AG09309 (cell line): ENCODE measurements at places on chromosomes 16 and 17.

DNA sequence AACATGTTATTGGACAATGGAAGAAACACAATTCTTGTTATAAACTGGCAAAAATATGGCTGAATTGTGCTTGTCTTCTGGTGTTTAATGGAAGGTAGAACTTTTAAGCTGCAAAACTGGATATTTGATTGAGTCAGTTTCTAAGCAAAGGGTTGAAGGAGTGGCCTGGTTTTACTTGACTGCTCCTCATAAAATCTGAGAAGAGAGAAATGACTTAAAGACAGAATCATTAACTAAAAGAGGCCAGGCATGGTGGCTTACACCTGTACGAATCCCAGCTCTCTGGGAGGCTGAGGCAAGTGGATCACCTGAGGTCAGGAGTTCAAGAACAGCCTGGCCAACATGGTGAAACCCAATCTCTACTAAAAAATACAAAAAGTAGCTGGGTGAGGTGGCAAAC, 770.7 kb downstream of the CDH11 start:
- DNase-seq: no peak

DNA sequence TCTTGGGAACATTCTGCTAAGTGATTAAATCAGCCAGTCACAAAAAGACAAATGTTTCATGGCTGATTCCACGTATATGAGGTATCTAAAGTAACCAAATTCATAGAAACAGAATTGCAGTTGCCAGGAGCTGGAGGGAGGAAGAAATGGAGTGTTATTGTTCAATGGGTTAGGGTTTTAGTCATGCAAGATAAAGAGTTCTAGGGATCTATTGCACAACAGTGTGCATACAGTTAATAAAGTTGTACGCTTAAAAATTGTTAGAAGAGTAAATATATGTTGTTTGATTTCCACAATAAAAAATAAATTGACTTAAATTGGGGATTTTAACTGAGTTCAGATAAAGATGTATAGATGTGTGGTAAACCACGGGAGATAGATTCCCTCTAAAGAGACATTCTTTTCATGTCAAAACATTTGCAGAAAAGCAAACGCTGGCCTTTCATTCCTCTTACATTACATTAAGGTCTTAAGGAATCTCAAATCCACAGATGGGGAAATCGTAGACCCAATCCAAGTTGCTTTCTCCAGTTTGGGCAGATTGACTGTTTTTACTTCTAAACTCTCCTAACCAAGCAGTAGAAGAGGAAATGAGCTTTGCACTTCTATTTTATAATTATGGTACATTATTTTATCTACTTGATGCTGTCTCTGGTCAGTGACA, 4.6 kb downstream of the PRDM7 start:
- no peak for DNase-seq

DNA sequence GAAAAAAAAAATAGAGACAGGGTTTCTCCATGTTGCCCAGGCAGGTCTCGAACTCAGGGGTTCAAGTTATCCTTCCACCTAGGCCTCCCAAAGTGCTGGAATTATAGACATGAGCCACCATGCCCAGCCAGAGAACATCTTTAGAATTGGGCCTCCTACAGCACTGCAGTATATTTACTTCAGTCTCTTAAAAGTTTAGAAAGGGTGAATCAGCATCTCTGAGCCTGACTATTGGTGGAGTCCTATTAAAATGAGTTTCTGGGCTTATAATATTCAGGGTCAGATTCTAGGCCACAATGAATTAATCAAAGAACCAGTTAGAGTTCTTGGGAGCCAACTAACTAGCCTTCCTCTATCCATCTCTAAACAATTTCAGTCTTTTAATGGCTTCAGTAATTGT, 22.8 kb downstream of the TADA2A start:
- no peak for DNase-seq

- DNase-seq: no peak
Observed at GRCh38 chr16:72068930-72069329, 5.9 kb downstream of the HPR start.

- no peak for DNase-seq
Observed at GRCh38 chr17:62860962-62861873, 53.1 kb upstream of the MARCHF10 start.

- no peak for DNase-seq
Observed at GRCh38 chr17:28839221-28839620, 3.4 kb downstream of the FAM222B start.

- no peak for DNase-seq
Observed at GRCh38 chr17:43740541-43740940, 18.1 kb downstream of the SOST start.

- peak; percentile 99 for DNase-seq
Observed at GRCh38 chr17:40956401-40957254, 10.1 kb downstream of the KRT39 start.

GRCh38 chr16:84095466-84095865, 21.3 kb downstream of the MBTPS1 start:
- no peak for DNase-seq

DNA sequence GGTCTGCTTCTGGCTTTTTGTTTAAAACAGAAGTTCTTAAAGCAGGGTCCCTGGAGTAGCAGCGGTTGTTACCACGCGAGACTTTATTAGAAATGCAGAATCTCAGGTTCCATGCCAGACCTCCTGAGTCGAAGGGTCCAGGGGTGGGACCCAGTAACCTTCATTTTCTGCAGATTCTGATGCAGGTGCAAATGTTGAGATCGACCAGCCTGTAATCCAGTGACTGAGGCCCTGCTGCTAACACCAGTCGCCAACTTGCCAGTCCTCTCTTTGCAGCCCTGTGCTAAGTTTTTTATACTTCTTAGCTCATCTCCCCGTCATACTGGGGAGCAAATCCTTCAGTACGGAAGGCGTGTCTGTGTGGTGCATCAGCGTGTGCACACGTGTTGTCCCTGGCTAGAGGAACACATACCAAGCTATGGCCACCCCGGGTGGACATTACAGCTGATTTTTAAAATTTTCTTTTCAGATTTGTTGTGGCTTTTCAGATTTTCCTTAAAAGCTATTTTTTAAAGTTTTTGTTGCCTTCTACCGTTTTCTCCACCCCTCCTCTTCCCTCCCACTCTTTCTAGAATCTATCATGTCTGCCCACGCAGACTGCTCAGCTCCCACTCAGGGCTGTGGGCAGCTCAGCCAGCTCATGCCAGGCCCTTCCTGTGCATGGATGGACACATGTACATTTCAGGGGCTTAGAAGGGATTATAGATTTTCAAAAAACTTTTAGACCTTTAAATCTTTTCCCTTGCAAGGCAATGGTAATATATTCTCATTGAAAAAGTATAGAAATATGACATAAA, 57.7 kb downstream of the MEAK7 start:
- DNase-seq: no peak

GRCh38 chr16:84045001-84045817, 2.6 kb upstream of the SLC38A8 start:
- no peak for DNase-seq

- no peak for DNase-seq
Observed at GRCh38 chr17:57724026-57724728, 20.9 kb downstream of the CCDC182 start.

DNA sequence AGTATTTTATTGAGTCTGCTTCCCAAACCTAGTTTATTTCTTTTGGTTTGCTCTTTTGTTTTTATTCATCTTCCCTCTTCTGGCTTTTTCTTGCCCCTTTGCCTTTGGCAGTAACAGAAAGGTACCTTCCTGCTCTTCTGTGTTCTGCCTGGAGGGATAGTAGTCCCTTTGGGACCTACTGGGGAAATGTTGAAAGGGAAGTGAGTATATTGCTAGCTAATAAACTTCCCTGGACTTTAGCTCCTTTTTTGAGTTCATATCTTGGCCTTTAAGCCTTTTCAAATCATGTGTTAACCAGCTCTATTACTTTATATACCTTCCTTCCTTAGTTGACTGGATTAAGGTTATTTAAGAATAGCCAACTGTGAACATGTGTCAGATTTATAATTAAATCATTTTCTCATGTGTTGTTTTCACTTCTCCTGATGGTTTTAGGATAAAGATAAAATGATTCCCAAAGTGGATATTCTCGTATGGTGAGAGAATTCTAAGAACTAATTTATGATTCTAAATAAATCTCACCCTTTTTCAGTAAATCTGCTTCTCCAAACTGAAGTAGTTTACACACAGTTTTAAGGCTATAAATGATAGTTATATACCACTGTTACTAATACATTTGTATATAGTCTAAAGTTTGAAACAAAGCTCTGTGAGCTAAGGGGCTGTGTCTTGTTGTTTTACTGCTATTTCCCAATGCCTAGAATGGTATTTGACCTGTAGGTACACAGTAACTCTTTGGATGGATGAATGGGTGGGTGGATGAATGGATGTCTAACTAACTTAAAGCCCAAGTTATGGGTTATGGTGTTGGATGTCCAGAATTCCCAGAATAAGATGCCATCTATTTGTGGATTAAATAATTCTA, 45.7 kb downstream of the OMG start:
- no peak for DNase-seq

DNA sequence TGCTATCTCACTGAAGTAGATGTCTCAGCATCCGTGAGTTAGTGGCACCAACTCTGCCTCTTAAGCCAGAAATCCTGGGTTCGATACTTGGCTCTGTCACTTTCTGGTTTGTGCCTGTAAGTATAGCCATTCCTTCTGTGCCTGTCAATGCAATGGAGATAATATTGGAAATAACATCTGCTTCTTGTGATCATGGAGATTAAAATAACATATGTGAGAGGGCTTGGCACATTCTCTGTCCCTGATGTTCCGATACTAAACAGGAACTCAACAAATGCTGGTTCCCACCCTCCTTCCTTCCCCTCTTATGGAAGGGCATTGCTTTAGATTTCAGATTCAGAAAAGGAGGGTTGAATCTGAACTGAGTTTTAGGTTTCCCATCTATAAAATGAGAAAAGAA, 39.8 kb downstream of the TBX4 start:
- no peak for DNase-seq

GRCh38 chr17:22217135-22217534, 524.8 kb downstream of the KCNJ18 start:
- DNase-seq: no peak

DNA sequence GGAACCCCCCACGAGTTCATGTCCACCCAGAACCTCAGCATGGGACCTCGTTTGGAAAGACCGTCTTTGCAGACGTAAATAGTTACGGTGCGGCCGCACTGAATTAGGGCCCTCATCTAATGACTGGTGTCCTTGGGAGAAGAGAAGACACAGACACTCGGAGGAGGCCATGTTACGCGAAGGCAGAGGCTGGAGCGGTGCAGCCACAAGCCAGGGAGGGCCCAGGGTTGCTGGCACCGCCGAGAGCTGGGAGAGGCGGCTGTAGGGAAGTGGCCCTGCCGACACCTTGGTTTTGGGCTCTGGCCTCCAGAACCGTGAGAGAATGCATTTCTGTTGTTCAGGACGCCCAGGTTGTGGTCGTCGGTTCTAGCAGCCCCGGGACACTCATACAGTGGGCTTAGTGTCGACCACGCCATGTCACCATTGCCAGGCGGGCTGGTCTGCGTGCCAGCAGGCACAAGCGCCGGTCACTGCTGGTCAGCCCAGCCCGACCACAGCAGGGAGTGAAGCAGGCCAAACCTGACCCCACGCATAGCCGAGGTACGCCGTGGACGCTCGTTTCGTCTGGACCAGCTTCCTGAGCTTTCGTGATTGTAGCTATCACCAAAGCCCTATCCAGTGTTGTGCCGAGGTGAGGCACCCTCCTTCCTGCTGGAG, 10.7 kb upstream of the WDR45B start:
- no peak for DNase-seq

- DNase-seq: no peak
Observed at GRCh38 chr16:9860876-9861275, 321.4 kb downstream of the GRIN2A start.

DNA sequence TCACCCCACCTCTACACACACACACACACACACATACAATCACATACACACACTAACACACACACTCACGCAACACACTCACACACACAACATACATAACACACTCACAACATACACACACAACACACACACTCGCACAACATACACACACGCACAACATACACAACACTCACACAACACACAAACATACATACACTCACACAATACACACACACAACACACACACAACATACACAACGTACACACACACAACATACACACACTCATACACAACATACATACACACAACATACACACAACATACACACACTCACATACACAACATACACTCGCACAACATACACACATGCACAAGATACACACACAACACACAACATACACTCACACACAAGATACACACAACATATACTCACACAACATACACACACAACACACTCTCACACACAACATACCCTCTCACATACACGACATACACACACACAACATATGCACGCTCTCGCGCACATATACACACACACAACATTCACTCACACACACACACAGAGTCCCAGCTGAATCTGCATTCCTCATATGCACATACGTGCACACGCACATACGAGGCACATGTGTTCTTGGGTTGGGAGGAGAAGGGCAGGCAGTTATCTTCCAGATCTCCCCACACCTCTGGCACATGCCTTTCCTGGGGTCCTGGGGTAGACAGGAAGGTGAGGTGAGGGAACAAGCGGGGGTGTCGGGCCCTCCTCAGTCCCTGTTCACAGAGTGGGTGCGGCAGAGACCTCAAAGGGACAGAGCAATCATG, 1.1 kb downstream of the ASGR2 start:
- no peak for DNase-seq

DNA sequence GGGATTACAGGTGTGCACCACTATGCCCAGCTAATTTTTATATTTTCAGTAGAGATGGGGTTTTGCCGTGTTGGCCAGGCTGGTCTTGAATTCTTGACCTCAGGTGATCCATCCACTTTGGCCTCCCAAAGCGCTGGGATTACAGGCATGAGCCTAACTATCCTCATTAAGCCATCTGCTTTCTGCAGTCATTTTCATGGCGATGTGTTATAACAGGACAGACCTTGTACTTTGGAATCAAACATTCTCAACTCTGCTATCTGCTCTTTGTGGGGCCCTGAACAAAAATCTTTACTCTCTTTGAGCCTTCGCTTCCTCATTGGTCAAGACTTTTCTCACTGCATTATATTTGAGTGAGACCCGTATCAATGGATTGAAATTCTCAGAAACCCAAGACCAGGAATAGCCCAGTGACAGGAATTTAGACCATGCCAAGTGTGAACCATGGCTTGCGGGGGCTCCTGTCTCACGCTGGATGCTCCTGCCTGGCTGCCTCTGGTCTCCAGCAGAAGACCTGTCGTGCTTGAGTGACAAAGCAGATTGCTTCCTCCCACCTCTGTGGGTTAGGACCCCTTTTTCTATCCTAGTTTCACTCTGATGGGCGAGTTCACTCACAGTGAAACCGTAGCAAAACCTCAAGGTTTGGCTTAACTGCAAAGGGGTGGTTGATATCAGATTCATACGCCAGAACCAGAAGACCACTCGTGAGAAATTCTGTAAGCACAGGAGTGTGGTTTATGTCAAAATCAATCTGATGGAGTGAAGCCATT, 519.1 kb downstream of the MAF start:
- no peak for DNase-seq

GRCh38 chr16:28298511-28298878, 6.2 kb downstream of the SBK1 start:
- DNase-seq: no peak

GRCh38 chr17:38579934-38580333, 25.8 kb downstream of the SRCIN1 start:
- no peak for DNase-seq

GRCh38 chr17:82582213-82582612, 62.7 kb downstream of the FOXK2 start:
- DNase-seq: peak; percentile 28

GRCh38 chr16:49951574-49952195, 73.3 kb upstream of the CNEP1R1 start:
- DNase-seq: no peak
